Activated naive CD8-positive, alpha-beta T cell treated with anti-CD3 and anti-CD28 coated beads for 36 hours (primary cell): ENCODE measurements at places on chromosomes 4 and X.

DNA sequence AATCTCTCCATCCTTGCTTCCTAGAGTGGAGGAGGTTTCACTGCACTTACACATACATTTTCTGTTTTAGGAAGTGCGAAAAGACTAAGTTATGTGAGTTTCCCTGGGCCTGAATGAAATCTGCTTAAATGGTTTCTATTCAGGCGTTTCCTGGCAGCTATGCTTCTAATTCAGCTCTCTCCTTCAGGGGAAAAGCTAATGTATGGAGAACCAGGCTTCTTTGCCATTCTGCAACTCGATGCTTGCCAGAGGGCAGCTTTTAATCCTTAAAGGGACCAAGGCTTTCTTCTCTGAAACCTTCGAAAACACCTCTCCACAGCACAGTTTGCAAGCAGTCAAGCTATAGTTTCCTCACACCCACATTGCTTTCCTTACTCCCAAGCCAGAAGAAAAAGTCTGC is 89.5 kb upstream of the ARX start:
- no peak for DNase-seq
- H3K4me1 ChIP-seq = no peaks in the 10 kb centered on the region
- no peak overlapping the region for H3K4me3 ChIP-seq
- no peaks in the 10 kb centered on the region for H3K36me3 ChIP-seq

GRCh38 chr4:24589448-24589847 is 5.1 kb upstream of the DHX15 start:
- peaks cover 10% of the 10 kb centered on the region for H3K36me3 ChIP-seq
- H3K27ac ChIP-seq = no peak overlapping the region
- H3K4me3 ChIP-seq = no peak overlapping the region

GRCh38 chr4:132981611-132982010 is 167.5 kb upstream of the PCDH10 start:
- no peaks in the 10 kb centered on the region for H3K36me3 ChIP-seq
- no peaks in the 10 kb centered on the region for H3K27me3 ChIP-seq
- H3K27ac ChIP-seq = no peak overlapping the region
- DNase-seq = no peak
- H3K4me3 ChIP-seq = no peak overlapping the region

DNA sequence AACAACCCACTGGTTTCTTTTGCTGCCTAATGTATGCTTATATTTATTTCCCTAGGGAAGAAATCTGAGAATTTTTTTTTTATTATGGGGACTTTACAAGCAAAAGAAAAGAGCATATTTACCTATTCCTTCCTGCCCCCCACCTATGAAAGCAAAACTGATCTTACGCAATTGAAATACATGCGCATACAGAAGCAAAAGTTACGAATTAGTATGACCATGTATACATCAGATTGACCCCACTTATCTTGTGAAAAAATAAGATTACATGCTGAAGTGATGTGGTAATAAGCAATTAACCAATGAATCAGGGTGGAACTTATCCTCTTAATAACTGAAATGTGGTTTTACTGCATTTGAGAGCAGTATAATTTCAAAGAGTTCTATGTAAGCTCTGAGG is 151.0 kb downstream of the TENM3 start:
- no peaks in the 10 kb centered on the region for H3K4me1 ChIP-seq
- H3K27me3 ChIP-seq = peaks cover 3% of the 10 kb centered on the region
- H3K27ac ChIP-seq = no peak overlapping the region
- no peak overlapping the region for H3K4me3 ChIP-seq
- H3K36me3 ChIP-seq = no peaks in the 10 kb centered on the region
- DNase-seq = no peak

DNA sequence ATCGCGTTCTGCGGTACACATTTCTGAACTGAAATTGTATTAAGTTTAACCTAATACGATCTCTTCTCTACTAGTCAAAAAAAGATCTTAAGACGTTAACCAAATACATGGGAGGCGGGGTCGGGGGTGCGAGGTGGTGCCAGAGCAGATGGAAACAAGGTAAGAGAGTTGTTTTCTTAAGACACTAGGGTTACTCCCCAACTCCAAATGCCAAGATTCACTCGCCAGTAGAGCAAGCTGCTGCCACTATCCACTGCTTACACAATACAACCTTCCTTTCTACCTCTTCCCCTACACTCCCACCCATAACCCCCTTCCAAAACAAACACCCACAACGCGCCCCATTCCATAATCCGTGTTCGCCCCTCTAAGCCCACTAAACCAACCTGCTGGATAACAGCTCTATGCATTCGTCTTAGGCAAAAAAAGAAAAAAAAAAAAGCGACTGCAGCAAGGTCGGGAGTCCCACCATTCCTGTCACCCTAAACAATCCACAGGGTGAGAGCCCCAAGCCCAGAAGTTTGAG is 1.3 kb downstream of the LCORL start:
- no peaks in the 10 kb centered on the region for H3K36me3 ChIP-seq
- H3K27ac ChIP-seq = peak overlapping the region; percentile 89
- H3K4me1 ChIP-seq = peaks cover 22% of the 10 kb centered on the region
- peak; percentile 10 for DNase-seq

DNA sequence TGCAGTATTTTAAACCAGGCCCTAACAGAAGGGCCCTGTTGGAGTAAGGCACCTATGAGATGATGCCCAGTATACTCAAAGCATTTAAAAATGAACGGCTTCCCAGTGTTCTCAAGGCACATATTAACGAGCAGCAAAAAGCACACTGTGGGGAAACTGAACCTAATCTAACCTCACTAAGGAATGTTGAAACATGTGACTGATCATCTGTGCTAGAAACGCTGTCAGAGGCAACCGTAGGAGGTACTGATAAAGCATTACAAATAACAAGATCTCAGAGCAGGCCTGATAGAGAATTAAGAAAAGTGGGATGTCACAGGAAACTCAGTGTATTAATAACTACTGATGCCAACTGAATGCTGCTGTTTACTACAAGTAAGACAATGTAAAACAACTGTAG is 24.0 kb downstream of the ASB9 start:
- H3K27me3 ChIP-seq = no peaks in the 10 kb centered on the region
- H3K27ac ChIP-seq = no peak overlapping the region
- H3K4me1 ChIP-seq = peaks cover 2% of the 10 kb centered on the region
- H3K4me3 ChIP-seq = no peak overlapping the region

DNA sequence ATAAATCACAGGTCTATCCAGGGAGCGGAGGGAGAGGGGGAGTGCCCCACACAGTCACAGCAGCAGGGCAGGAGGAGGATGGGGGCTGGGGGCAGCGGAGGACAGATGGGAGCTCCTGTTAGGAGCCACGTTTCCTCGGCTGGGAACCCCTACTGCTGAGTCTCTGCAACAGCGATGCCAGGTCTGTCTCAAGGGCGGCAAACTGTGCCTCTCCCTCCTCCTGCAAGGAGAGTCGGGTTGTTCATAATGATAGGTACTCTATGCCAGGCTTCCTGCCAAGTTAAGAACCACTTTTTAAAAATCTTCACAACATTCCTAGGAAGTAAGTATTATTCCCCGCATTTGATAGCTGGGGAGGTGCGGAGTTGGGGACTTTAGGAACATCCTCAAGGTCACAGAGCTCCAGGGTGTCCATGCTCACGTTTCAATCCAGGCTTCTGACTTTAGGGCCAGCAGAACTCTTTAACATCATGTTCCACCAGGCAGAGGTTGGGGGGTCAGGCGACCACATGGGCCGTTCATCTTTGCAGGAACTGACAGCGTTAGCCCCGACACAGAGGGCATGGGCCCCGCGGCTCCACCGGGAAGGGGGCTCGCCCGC is 98.3 kb upstream of the MAML3 start:
- H3K4me3 ChIP-seq = peak overlapping the region; percentile 16
- peaks cover 13% of the 10 kb centered on the region for H3K27me3 ChIP-seq
- H3K36me3 ChIP-seq = no peaks in the 10 kb centered on the region
- H3K27ac ChIP-seq = peak overlapping the region; percentile 39

DNA sequence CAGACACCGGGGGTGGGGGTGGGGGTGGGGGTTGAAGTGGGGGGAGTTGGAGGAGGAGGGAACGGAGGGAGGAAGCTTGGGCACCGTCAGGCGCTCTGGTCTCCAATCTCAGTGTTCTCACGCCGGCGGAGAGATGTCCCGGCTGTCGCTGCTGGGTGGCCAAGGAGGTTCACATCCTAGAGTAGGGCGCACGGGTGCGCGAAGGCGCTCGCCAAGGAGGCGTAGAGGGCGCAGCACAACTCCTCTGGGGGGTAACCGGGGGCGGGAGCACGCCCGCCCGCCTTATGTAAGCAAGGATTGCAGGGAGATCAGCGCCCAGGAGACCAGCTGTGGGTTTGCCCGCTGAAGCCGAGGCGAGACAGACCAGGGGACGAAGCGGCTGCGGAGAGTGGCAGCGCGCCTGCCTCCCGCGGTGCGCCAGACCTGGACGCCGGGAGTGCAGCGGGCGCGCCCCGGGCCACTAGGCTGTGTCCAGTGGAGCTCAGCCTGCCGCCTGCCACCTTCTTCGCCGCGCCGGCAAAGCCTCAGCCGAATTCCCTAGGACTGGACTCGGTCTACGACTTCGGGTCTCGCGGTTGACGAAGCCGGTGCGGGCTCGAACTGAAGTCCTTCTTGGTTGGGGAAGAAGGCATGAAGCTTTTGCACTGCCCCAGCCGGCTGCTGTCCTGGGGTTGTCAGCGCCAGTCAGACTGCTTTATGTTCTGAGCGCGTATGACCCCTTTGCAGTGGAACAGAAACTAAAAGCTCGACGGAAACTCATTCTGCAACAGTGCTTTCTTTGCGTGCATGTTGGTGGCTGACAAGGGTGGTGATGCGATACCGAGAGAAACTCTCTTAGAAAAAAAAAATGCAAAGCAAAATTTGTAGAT is 707 bp upstream of the UNC5C start:
- peaks cover 22% of the 10 kb centered on the region for H3K4me1 ChIP-seq
- H3K27me3 ChIP-seq = peaks cover 65% of the 10 kb centered on the region
- H3K27ac ChIP-seq = no peak overlapping the region
- H3K4me3 ChIP-seq = peak overlapping the region; percentile 79

DNA sequence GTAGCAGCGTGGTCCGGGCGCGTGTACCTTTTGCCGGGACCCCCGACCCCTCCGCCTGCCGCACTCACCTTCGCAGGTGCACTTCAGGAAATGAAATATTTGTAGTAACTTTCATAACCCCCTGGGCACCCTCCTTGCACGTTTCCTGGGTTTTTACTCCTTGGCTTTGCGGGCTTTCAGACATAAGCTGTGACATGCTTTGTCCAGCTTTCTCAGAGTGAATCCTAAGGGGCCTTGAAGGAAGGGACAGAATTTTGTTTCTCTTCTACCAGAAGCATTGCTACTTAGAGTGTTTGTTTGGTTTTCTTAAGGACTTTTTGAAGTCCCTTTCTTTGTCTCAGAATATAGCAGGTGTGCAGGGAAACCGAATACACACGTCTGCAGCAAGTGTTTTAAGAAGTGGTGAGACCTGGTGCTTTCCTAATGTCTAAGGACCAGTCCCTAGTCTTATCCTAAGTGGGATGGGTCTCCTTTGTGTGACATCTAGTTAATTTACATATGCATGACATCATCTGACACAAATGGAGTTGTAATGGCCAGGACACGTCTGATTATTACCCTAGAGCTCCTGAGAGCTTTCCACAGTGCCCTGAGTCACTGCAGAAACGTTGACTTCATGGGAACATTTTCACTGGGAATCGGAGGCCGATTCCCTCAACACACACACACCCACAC is 1.3 kb downstream of the FAM149A start:
- H3K27ac ChIP-seq = no peak overlapping the region
- H3K4me1 ChIP-seq = peaks cover 7% of the 10 kb centered on the region
- peak overlapping the region; percentile 64 for H3K4me3 ChIP-seq
- no peaks in the 10 kb centered on the region for H3K36me3 ChIP-seq

GRCh38 chr4:41360214-41360920 is 103.6 kb downstream of the UCHL1 start:
- peaks cover 60% of the 10 kb centered on the region for H3K27me3 ChIP-seq
- H3K4me1 ChIP-seq = no peaks in the 10 kb centered on the region
- H3K4me3 ChIP-seq = no peak overlapping the region
- DNase-seq = peak; percentile 5
- no peak overlapping the region for H3K27ac ChIP-seq
- no peaks in the 10 kb centered on the region for H3K36me3 ChIP-seq

DNA sequence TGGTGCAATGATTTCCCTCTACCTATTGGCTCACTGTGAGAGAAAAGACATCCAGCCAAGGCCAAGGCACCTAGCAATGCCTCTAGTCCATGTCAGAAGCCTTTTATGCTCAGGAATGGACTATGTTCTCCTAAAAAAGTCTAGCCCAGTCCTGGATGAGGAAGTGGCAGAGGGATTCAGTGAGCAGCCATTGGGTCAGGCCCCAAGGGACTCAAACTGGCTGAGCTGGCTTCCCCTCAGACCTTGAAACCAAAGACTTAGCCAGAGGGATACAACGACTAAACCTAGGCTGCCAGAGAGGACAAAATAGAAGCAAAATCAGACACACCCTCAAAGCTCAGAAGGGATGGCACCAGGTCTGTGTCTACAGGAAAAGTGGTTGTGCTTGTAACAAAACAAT is 49.1 kb downstream of the ARHGEF9 start:
- no peak for DNase-seq
- H3K4me1 ChIP-seq = peaks cover 20% of the 10 kb centered on the region
- H3K27me3 ChIP-seq = no peaks in the 10 kb centered on the region
- peaks cover 6% of the 10 kb centered on the region for H3K36me3 ChIP-seq
- H3K27ac ChIP-seq = no peak overlapping the region

- peaks cover 14% of the 10 kb centered on the region for H3K4me1 ChIP-seq
- no peaks in the 10 kb centered on the region for H3K27me3 ChIP-seq
- H3K27ac ChIP-seq = no peak overlapping the region
Measured at GRCh38 chr4:13659341-13660070, 32.0 kb upstream of the BOD1L1 start.

- H3K4me1 ChIP-seq = peaks cover 16% of the 10 kb centered on the region
- no peaks in the 10 kb centered on the region for H3K36me3 ChIP-seq
- no peak overlapping the region for H3K4me3 ChIP-seq
- no peak overlapping the region for H3K27ac ChIP-seq
- DNase-seq = no peak
- H3K27me3 ChIP-seq = peaks cover 3% of the 10 kb centered on the region
Measured at GRCh38 chr4:163606896-163607691, 112.6 kb downstream of the TMA16 start.
